Subcutaneous preadipocyte (primary cell): ENCODE measurements at places on chromosomes 3 and 15. TPM values are rescaled to one million over a fixed set of nuclear protein-coding genes. Genes with fewer than 3 reads are reported as not detected.

SEMA5B gene
- total RNA-seq, result not detected in 2 replicates

MPI gene
- total RNA-seq, result 51.0 and 63.2 TPM in 2 replicates

SLC27A2 gene
- under 0.01 TPM in 1 of 2 replicates, not detected in the other for total RNA-seq

FBXO22 gene
- total RNA-seq, result 22.0 and 31.9 TPM in 2 replicates

ISLR2 gene
- total RNA-seq, result not detected in 2 replicates

PAQR9 gene
- total RNA-seq, result 0.20 TPM in 1 of 2 replicates, not detected in the other

PSTPIP1 gene
- total RNA-seq, result under 0.01 and 0.37 TPM in 2 replicates

CHL1 gene
- total RNA-seq, result 0.20 and 15.1 TPM in 2 replicates

SH2D7 gene
- not detected in 2 replicates for total RNA-seq

RPP14 gene
- 9.9 and 16.0 TPM in 2 replicates for total RNA-seq

ZSCAN2 gene
- total RNA-seq, result 4.4 and 4.9 TPM in 2 replicates

TTLL13 gene
- under 0.01 TPM in 1 of 2 replicates, not detected in the other for total RNA-seq

SPG21 gene
- total RNA-seq, result 88.4 and 97.7 TPM in 2 replicates

ACSBG1 gene
- under 0.01 TPM in 1 of 2 replicates, not detected in the other for total RNA-seq

PRTG gene
- total RNA-seq, result 5.7 and 5.9 TPM in 2 replicates

DNAH1 gene
- 2.5 and 6.6 TPM in 2 replicates for total RNA-seq

ATP13A4 gene
- under 0.01 and 0.20 TPM in 2 replicates for total RNA-seq

EEFSEC gene
- 5.9 and 6.3 TPM in 2 replicates for total RNA-seq

ARHGEF26 gene
- total RNA-seq, result 2.2 and 5.5 TPM in 2 replicates

SAMMSON gene
- not detected in 2 replicates for total RNA-seq
